Hematopoietic multipotent progenitor cell (in vitro differentiated cells): ENCODE measurements at places on chromosomes 4 and X. TPM values are rescaled to one million over a fixed set of nuclear protein-coding genes. Genes with fewer than 3 reads are reported as not detected.
A peak's percentile ranks its signal among the peaks of the same experiment; 100 is the strongest.

Gene DIPK2B
- total RNA-seq: under 0.01 TPM

Gene S100G
- not detected for total RNA-seq

DNA sequence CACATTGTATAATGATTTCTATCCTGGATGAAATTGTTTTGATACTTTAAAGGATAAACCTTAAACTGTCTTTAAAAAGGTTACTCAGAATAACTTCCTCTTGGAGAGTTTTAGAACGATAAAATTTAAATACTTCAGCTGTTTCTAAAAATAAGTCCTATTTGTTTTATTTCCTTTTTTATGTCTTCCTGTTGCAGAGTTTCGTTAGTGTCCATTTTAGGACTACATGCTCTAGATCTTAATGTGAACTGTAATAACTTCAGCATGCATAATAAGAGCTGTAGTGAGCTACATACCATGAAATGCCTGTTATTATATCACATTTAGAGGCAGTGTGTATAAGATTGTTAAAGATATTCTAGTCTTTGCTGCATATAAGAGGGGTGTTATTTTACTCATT, 14.6 kb downstream of the ATP10D start:
- no peak for DNase-seq

DNA sequence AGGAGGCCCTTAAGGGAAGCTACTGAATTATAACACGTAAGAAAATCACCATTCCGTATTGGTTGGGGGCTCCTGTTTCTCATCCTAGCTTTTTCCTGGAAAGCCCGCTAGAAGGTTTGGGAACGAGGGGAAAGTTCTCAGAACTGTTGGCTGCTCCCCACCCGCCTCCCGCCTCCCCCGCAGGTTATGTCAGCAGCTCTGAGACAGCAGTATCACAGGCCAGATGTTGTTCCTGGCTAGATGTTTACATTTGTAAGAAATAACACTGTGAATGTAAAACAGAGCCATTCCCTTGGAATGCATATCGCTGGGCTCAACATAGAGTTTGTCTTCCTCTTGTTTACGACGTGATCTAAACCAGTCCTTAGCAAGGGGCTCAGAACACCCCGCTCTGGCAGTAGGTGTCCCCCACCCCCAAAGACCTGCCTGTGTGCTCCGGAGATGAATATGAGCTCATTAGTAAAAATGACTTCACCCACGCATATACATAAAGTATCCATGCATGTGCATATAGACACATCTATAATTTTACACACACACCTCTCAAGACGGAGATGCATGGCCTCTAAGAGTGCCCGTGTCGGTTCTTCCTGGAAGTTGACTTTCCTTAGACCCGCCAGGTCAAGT, 6.9 kb upstream of the MSANTD1 start:
- DNase-seq: no peak

DNA sequence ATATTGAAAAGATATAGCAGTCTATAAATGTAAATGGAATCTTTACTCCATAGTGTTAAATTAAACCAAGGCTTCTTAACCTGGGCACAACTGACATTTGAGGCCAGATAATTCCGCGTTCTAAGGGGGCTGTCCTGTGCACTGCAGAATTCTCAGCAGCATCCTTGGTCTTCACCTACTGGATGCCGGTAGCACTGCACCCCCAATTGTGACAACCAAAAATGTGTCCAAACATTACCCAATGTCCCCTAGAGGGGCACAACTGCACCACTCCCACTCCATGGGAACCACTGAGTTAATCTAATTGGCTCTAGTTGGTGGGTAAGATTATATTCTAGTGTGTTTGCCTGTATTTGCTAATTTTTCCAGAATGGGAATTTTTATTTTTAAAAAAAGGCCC, 16.6 kb downstream of the AP1S2 start:
- peak; percentile 21 for DNase-seq

- no peak for DNase-seq
Observed at GRCh38 chrX:81301877-81302276, 100.0 kb downstream of the SH3BGRL start.

DNA sequence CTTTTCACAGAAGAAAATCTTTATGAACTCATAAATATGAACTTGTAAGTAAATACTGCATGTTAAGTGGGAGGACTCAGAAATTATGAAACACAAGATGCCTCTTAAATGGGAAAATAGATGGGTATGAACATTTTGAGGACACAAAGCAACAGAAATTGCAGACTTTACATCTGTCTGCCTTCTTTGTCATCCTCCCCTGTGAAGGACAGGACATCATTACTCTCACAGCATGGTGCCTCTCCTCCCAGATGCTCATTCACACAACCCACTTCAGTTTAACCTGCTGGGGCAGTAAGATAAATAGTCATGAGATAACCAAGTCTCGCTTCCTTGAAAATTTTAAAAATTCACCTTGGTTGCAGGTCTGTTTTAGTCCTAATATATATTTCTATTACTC, 144.5 kb downstream of the APBB2 start:
- DNase-seq: no peak

GRCh38 chr4:954211-955020, 19.0 kb downstream of the DGKQ start:
- no peak for DNase-seq
